ENCODE measurements at places on chromosomes 7 and 10.

DNA sequence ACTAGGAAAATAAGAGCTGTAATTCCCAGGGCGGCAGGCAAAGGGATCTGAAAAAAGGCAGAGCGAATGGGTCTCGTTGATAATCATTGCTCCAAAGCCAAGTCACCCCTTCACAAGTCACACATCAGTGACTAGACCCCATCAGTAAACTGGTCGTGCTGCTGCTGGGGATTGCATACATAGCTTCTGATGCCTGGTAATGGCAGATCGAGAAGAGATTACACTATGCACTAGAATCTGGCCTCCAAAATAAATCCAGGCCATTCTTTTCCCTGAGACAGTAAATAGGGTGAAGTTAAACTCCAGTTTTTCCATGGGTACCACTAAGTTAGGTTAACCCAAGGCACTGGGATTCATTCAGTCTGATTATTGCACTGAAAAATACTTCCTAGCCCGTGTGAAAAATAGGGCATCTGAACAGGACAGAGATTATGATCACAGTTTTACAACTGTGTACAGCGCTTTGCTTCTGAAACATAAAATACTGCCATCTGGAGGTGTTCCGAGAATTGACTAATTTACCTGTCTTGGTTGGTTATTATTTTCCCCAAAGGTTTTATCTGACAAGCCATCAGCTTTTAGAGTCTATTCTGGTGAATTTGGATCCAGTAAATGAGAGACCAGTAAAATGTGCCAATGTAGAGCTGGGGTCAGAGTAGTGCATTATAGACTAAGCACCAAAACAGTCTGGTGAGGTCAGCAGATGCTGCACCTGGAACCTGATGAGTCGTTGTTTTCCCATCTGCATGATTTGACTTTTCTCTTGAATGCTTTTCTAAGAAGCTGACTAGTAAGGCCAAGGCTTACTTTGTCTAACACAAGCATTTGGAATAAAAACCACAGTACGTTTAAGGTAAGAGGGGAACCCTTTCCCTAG, 82.9 kb upstream of the AFAP1L2 start:
- peak overlapping the region; percentile 87 for H3K27ac ChIP-seq
- H3K27me3 ChIP-seq: no peaks in the 10 kb centered on the region
- H3K36me3 ChIP-seq: peaks cover 72% of the 10 kb centered on the region

DNA sequence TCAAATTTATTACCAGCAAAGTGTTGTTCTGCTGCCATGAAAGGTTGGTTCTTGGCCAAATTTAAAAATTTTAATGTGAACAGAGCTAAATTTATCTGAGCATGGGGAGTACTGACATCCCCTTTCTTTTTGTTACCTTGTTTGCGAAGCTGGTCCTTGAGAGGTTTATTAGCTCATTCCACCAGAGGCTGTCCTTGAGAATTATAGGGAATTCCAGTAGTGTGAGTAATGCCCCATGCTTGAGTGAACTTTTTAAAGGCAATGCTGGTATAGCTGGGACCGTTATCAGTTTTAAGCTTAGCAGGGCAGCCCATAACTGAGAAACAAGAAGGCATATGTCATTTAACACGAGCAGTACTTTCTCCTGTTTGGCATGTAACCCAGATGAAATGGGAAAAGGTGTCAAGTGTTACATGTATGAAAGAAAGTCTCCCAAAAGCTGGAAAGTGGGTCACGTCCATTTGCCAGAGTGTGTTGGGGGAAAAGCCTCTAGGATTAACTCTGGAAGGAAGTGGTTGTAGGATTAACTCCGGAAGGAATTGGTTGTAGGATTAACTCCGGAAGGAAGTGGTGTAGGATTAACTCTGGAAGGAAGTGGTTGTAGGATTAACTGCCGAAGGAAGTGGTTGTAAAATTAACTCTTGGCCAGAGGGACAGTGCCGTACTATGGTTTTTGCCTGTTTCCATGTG, 37.3 kb upstream of the AKR1C2 start:
- peak overlapping the region; percentile 19 for H3K4me3 ChIP-seq
- no peaks in the 10 kb centered on the region for H3K36me3 ChIP-seq
- H3K4me1 ChIP-seq: no peaks in the 10 kb centered on the region
- no peaks in the 10 kb centered on the region for H3K27me3 ChIP-seq
- no peak overlapping the region for H3K27ac ChIP-seq
- no peak for DNase-seq

DNA sequence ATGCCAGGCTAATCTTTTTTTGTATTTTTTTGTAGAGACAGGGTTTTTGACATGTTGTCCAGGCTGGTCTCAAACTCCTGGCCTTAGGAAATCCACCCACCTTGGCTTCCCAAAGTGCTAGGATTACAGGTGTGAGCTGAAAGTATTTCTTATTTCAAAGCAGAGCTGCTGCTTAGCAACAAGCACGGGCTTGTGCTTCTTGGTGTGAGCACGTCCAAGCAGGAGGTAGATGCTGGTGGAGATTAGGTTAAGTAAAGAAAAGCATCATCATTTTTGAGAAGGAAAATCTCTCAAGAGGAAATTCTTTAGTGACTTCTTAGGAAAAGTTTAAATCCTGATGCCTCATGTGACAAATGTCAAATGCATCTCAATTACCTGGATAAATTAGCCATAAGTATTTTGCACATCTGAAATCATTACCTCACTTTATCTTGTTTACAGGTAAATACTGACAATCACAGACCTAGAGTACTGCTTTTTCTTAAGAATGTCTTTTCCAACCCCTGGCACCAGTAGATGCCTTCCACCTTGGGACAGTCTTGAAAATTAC, 431.8 kb upstream of the FZD8 start:
- H3K27ac ChIP-seq: no peak overlapping the region
- no peak overlapping the region for H3K4me3 ChIP-seq
- no peaks in the 10 kb centered on the region for H3K27me3 ChIP-seq
- DNase-seq: no peak
- H3K4me1 ChIP-seq: no peaks in the 10 kb centered on the region
- no peaks in the 10 kb centered on the region for H3K36me3 ChIP-seq

DNA sequence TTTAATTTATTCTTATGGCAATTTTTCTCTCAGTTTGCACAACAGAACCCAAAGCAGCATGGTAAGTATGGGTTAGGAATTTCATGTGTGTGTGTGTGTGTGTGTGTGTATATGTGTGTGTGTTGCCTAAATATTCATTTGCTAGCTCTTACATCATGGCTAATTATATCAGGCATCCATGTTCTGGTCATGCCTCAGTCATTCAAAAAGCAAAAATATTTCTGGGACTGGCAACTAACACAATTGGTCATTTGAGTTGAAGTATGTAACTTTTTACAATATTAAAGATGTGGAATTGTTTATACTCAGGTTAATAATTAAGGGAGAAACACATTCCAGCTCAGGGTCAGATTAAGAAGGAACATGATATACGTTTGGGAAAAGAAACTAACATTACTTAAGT, 67.6 kb upstream of the PHYHIPL start:
- DNase-seq: no peak
- H3K27ac ChIP-seq: no peak overlapping the region
- H3K27me3 ChIP-seq: no peaks in the 10 kb centered on the region
- H3K4me1 ChIP-seq: no peaks in the 10 kb centered on the region

DNA sequence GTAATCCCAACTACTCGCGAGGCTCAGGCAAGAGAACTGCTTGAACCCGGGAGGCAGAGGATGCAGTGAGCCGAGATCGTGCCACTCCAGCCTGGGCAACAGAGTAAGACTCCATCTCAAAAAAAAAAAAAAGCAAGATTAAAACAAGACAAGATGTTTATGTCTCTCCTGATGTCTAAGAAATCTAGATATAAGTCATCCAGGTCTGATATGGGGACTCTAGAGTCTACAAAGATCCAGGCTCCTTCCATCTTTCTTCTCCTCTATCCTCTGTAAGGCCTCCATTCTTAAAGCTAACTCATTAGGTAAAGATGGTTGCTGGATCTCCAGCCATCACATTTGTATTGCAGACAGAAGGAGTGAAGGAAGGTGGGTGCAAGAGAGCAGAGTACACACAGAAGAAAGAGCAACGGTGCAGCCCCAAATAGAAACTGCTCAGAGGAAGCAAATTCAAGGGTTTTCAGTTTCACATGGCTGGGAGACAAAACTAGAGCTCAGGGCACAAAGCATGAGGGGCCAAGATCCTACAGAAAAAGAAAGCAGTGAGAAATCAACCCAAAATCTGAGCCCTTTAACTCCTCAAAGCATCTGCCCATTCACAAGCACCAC, 57.6 kb downstream of the USP6NL start:
- no peak overlapping the region for H3K4me3 ChIP-seq
- no peaks in the 10 kb centered on the region for H3K36me3 ChIP-seq
- no peaks in the 10 kb centered on the region for H3K4me1 ChIP-seq
- no peak overlapping the region for H3K27ac ChIP-seq

DNA sequence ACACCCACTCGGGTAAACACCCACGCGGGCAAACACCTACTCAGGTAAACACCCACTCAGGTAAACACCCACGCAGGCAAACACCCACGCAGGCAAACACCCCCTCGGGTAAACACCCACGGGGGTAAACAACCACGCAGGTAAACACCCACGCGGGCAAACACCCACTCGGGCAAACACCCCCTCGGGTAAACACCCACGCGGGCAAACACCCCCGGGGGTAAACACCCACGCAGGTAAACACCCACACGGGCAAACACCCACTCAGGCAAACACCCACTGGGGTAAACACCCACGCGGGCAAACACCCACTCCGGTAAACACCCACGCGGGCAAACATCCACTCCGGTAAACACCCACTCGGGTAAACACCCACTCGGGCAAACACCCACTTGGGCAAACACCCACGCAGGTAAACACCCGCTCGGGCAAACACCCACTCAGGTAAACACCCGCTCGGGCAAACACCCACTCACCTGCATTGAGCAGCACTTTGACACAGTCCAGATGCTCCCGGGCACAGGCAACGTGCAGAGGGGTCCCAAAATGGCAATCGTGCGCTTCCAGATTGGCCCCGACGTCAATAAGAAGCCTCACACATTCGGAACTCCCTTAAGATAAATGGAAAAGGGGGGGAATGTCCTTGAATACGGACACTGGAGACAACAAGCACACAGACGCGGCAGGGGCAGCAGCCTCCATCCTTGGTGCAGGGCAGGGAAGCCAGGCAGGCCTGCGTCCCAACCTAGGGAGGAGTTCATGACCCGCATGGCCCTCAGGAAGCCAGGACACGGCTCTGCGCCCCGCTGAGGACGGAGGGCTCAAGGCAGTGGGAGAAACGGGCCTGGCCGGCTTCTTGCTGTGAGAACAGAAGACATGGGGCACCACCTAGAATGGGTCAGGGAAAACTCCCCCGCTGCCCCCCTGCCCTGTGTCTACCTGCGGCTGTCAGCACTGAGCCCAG, 17.6 kb downstream of the ASB13 start:
- H3K4me1 ChIP-seq: peaks cover 34% of the 10 kb centered on the region
- peaks cover 20% of the 10 kb centered on the region for H3K36me3 ChIP-seq
- H3K27ac ChIP-seq: no peak overlapping the region
- no peaks in the 10 kb centered on the region for H3K27me3 ChIP-seq

GRCh38 chr10:62180677-62181076, 88.0 kb downstream of the RTKN2 start:
- H3K36me3 ChIP-seq: no peaks in the 10 kb centered on the region
- H3K4me1 ChIP-seq: no peaks in the 10 kb centered on the region
- no peak overlapping the region for H3K27ac ChIP-seq

DNA sequence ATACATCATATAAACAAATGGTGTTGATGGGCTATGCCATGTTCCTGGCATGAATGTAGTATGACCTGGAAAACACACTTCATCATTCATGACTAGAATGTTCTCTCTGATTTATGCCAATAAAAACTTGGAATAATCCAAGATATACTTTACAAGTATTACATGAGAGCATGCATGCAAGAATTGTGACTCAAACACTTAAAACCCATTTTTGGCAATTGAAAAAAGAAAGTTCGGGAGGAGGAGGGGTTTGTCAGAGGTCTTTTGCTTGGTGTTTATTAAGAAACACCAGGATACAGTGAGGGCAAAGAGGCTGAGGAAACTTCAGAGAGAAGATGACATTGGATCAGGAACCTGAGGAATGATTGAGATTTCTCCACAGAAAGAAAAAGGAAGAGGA, 10.2 kb upstream of the CUL1 start:
- H3K4me3 ChIP-seq: no peak overlapping the region
- no peaks in the 10 kb centered on the region for H3K4me1 ChIP-seq
- no peaks in the 10 kb centered on the region for H3K36me3 ChIP-seq
- no peaks in the 10 kb centered on the region for H3K27me3 ChIP-seq

- H3K27me3 ChIP-seq: no peaks in the 10 kb centered on the region
- H3K4me3 ChIP-seq: no peak overlapping the region
- H3K4me1 ChIP-seq: peaks cover 9% of the 10 kb centered on the region
These were observed 29.8 kb upstream of the PURB start for GRCh38 chr7:44914992-44915607.

GRCh38 chr7:34487391-34488115, 170.5 kb upstream of the NPSR1 start:
- no peaks in the 10 kb centered on the region for H3K4me1 ChIP-seq
- no peak overlapping the region for H3K4me3 ChIP-seq
- DNase-seq: no peak
- no peak overlapping the region for H3K27ac ChIP-seq
- H3K36me3 ChIP-seq: no peaks in the 10 kb centered on the region
- H3K27me3 ChIP-seq: no peaks in the 10 kb centered on the region

DNA sequence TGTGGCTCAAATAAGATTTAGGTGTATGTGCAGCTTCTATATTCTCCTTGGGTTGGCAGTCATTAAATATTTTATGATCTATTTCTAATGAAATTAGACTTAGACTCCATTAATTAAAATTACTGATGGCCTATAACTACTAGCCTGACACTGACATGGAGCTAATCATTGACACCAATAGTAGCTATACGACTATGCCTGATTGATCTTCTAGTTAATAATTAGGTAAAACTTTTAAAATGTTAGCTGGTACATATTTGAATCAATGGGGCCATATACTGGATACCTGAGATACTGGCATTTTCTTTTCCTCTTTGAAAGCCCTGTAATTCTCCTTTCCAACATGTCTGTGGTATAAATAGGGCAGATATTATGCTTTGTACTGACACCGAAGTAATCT, 14.4 kb downstream of the WEE2 start:
- no peaks in the 10 kb centered on the region for H3K36me3 ChIP-seq
- H3K27ac ChIP-seq: no peak overlapping the region

- H3K27ac ChIP-seq: no peak overlapping the region
- no peaks in the 10 kb centered on the region for H3K27me3 ChIP-seq
- H3K4me1 ChIP-seq: peaks cover 30% of the 10 kb centered on the region
- H3K4me3 ChIP-seq: no peak overlapping the region
- no peak for DNase-seq
These were observed 4.8 kb upstream of the ADD3 start for GRCh38 chr10:110002801-110003523.

DNA sequence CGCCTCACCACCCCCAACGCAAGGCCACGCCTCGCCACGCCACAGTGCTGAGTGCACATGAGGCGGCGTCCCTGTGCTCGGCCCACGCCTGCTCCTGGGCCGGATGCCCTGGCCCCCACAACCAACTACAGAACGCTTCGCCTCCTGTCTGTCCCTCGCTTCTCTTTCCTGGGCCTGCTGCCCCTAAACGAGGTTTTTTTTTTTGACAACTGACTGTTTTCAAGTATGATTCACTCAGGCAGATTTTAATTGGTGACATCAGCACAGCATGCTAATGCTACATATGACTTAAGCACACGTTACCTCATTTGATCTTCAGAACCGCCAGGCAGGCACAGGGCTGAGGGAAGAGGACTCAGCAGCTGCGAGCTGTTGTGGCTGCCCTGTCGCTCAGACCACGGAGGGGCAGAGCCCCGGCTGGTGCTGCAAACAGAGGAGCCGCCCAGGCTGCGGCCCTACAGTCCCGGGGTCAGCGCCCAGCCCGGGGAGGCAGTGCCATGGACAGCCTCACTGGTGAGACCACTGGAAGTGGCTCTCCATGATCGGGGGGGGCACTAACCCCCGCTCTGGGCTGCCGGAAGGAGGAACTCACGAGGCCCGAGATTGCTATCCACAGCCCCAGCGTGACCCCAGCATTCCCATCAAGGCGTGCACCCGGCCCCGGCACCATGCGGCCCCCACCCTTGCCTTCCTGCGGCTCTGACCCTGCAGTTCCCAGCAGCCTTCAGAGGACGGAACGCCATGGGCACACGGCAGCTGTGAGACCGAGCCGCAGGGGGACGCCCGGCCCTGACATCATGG, 212.8 kb downstream of the MAD1L1 start:
- no peaks in the 10 kb centered on the region for H3K4me1 ChIP-seq
- H3K4me3 ChIP-seq: peak overlapping the region; percentile 28

Measured in right atrium auricular region (tissue), 2 donors.